Fibroblast of skin of right quadriceps (primary cell): ENCODE measurements at places on chromosomes 7 and 10.
A peak's percentile ranks its signal among the peaks of the same experiment; 100 is the strongest.

DNA sequence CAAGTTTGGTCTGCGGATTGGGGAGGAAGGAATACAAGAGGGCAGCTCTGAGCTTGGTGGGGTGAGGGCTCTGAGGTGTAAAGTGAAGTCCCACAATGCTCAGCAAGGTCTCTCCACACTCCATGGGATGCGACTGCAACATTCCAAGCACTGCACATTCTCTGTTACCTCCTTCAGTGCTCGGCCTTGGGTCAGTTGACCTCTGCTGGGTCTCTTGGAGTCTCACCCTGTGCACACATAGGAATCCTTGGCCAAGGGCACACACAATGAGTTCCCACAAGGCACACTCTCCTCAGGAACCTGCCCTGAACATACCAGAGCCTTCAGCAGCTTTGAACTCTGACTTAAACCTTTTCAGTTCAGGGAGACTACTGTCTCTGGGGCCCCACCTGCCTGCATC, 2.4 kb upstream of the WDFY4 start:
- DNase-seq = no peak

DNA sequence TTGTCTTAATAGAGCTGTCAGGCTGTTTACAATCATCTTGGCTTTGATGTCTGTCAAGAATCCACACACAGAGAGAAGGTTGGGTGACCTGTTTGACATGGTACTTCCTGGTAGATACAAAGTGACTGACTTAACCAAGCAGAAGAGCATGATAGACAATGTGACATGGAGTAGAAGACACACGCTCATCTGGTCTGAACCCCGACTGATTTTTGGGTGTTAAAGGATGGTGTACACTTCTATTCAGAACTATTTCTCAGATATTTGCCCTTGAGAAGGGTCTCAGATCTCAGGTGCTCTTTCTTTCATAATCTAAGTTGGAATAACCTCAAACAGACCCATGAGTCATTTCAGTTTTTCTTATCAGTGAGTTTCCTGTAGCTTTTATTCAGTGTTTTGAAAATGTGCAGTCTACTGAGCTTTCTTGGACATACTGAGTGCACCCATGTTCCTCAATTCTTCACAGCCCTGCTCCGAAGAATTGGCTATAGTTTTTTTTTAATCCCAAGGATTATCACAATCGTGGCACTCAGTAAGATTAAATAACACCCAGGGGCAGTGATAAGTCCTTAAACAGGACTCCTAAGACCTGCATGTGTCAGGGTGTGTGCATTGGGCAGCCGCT, 46.4 kb upstream of the NXPH1 start:
- no peak for DNase-seq

DNA sequence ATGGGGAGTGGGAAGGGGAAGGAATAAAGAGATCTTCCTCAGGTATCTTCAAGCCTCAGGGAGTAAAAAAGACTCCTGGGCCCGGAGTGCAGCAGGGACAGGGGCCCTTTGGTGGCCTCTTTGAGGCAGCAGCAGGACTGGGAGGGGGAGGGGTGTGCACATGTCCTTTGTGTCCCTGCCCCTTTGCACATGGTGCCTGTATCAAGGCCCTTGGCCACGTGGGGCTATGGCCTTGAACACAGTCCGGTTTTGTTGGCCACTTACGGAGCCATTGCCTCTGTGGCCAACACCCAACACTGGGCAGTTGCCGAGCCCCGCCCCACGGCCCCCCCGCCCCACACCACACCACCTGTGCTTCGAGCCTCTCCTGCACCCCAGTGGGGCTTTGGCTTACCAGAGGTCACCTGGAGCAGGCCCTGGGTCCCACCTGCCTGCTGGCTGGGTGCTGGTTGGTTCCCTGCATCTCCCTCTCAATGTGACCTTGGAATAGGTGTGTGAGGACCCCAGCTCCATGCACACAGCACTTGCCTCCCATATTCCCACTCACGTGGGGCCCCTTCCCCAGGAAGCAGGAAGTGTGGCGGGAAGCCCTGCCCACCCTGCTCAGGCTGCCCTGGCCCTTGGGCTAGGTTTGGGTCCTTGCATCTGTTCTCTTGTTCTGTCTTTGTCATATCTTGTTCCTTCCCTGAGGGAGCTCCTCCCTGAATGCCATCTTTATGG, 5.4 kb downstream of the SAP25 start:
- DNase-seq = no peak

DNA sequence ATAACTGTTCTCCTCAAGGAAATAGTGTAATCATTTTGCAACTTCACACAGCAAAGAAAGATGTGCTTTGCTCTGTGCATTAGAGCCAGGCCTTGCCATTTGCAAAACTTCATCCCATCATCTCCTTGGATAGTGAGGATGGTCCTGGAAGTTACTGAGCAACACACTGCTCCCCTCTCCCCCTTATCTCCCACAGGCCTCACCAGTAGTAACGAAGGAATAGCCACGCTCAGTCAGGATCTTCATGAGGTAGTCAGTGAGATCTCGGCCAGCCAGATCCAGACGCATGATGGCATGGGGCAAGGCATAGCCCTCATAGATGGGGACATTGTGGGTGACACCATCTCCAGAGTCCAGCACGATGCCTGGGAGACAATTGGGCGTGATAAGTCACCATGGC, 11.5 kb downstream of the ACTA2 start:
- DNase-seq = no peak

- DNase-seq = peak; percentile 52
Observed at GRCh38 chr10:75672842-75673241, 241.4 kb downstream of the LRMDA start.

DNA sequence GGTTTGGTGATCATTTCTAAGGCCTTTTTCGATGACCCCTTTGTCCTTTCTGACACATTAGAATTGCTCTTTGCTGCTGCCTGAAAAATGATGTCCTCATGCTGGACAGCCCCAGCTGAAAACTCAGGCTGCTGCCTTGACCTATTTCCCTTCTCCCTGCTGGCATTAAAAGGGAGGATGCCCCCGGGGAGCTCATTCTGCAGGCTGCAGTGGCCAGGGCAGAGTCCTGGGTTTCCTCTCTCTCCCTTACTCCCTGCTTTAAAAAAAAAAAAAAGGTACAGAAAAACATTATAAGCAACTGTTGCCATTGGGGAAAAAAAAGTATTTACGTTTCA, 35.4 kb downstream of the LRRC4 start:
- no peak for DNase-seq

DNA sequence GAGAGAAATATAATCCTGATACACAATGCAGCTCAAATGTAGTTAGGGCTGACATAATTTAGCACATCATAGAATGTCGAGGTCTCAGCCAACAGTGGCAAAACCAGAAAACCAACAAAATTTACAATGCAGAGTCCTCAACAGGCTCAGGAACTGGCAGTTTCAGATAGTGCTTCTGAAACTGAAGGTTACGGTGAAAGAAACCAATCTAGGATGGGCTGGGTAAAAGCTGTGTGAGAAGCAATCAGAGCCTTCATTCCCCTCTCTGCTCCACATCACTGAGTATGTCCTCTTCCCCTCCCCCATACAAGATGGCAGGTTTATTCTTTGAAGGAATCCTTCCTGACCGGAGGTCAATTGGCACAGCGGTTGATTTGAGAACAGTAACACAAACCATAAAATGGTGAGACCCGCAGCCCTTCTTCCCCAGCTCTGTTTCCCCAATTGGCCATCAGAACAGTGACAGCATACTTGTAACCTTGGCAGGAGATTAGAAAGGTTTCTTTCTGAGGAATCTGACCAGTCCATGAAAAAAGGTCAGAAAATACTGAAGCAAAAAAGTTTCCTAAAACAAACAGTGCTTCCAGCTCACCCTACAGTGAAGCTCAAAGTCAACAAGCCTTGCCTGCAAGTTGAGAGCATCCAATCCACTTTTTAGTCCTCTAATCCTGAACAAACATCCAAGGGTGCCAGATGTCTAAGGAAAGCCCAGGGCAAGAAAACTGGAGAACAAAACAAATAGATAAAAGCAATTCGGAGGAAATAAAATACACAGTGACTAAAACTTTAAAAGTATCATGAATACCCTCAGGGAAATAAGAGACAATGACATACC, 53.9 kb upstream of the IL6 start:
- DNase-seq = no peak

GRCh38 chr10:35743851-35744250, 101.8 kb upstream of the FZD8 start:
- DNase-seq = no peak

GRCh38 chr7:24438232-24438631, 135.0 kb upstream of the PALS2 start:
- no peak for DNase-seq

DNA sequence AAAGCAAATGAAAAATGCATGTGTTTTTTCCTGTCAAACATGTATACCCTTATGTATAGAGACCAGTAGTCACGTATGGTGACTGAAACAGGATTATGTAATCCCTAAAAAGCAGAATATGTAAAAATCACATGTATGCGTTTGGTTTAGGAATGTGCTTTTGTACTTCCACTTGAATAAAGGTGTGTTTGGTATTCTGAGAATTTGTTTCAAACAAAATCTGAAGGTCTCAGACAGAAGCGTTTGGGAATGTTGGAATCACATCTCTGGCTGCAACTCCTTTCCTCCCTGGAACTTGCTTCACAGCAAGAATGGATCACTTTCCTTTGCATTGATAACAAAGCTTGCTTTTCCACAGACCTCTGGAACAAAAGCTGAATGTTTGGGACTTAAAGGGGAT, 17.8 kb downstream of the ZNF655 start:
- DNase-seq = no peak

- DNase-seq = no peak
Observed at GRCh38 chr7:33191340-33191739, 62.0 kb downstream of the BBS9 start.

DNA sequence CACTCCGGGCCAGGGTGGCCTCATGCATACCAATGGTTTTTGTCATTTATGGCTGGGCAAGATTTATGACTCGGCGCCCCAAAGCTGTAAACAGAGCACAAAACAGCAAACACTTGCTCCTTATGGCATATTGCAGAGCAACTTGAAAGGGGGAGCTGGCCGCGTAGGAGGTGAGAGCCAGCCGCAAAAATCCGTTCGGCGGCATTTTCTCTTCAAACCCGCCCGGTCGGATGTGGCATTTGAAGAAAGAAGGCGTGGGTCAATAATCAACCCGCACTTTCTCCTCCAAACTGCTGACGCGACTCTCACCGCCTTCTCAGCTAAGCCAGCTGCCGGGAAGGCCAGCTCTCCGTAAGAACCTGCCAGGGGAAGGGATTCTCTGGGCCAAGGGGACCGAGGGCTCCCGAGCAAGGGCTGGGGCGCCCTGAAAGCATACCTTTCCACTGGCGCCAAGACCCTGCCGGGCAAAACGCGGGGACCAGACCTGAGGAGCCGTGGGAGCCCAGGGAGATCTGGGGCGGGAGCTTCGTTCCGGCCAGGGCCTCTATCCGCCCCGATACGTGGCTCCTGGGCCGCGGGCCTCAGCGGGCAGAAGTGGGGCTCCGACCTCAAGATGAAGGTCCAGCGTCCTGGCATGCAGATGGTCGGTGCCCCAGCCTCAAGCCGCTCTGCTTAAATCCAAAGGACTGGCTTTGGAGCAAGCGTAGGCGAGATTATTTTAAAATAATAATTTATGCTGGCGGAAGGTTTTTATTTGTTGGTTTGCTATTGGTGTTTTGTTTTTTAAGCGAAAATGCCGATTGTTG, 12.9 kb upstream of the HOXA2 start:
- no peak for DNase-seq

DNA sequence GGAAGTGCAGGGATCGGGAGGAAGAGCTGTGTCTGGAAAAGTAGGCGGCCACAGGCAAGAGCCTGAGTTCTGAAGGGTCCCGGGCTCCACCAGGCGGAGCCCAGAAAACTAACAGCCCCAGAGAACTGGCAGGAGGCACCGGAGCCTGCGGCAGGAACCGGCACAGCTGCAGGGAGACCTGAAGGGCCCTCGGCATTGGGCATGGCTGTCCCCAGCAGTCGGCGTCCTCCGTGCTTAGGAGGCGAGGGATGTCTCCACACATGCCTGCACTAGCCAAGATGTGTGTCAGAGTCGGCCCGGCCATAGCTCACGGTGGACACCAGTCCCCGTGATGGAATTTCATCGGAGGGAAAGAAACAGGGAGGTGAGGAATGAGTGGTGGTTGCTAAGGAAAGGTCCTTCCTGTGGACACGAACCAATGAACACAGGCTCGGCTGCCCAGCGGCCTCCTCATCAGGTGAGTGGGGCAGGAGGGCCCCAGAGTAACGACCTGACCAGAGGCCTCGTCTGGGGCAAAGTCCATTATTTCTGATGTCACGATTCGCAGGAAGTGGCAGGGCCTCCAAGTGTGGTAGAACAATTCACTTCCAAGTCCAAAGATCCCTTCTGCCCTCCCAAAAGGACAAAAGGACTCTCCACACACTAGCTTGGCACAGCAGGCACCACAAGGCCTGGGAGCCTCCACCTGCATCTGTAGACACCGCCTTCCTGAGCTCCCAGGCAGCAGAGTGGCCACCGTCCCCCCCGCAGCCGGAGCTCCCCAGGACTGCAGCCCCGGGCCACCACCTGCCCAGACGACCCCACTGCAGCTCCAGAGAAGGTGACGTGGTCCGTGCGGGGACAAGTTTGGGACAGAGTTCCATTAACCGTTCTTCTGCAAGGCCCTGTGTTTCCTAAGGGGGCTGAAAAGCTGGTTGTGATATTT, 444.2 kb downstream of the PTPRN2 start:
- no peak for DNase-seq

DNA sequence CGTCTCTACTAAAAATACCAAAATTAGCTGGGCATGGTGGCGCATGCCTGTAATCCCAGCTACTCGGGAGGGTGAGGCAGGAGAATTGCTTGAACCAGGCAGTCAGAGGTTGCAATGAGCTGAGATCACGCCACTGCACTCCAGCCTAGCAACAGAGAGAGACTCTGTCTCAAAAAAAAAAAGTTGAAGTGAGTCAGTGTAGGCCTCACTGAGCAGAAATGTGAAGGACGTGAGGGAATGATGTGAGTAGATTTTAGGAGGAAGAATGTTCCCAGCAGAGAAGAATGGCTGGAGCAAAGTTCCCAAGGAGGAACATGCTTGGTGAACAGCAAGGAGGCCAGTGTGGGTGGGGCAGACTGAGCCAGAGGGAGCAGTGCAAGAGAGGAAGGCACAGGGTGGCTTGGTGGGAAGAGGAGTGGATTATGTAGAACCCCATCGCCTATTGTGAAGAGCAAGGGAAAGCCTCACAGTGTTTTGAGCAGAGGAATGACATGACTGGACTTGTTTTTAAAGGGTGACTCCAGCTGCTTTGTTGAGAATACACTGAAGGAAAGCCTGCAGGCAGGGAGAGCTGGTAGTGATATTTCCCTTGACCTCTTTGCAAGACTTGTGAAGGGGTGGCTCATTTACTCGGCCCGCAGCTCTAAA, 708.7 kb downstream of the SUGCT start:
- DNase-seq = peak; percentile 3

GRCh38 chr10:76114581-76115001, 683.2 kb downstream of the LRMDA start:
- peak; percentile 36 for DNase-seq

GRCh38 chr7:134992626-134993179, 6.4 kb downstream of the AGBL3 start:
- DNase-seq = no peak

GRCh38 chr7:50808282-50808888, 25.7 kb upstream of the GRB10 start:
- DNase-seq = no peak

GRCh38 chr7:28029051-28029450, 151.5 kb downstream of the JAZF1 start:
- DNase-seq = peak; percentile 58

- DNase-seq = peak; percentile 35
Observed at GRCh38 chr7:87886875-87887274, 10.6 kb downstream of the DBF4 start.

- DNase-seq = no peak
Observed at GRCh38 chr7:137913985-137914384, 67.2 kb upstream of the DGKI start.

- DNase-seq = no peak
Observed at GRCh38 chr7:2336626-2337299, 17.9 kb upstream of the EIF3B start.
